ENCODE measurements at places on chromosomes 4 and X.

- no peak for DNase-seq
These were observed 8.0 kb upstream of the ANXA3 start for GRCh38 chr4:78543424-78544125.

DNA sequence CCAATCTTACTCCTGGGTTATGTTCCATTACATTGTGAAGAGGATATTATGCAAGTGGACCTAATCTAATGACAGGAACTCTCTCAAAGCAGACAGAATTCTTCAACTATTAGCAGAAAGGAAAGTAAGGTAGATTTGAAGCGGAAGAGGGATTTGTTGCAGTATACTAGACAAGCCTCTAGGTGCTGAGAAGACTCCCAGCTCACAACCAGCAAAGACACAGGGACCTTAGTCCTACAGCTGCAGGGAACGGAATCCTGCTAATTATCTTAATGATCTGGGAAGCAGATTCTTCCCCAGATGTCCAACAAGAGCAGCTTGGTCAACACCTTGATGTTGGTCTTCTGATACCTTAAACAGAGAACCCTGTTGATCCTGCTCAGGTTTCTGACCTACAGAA, 73.6 kb downstream of the STK32B start:
- no peak for DNase-seq

- no peak for DNase-seq
These were observed 24.4 kb upstream of the DYNLT3 start for GRCh38 chrX:37871626-37872302.

GRCh38 chr4:153433754-153434105, 32.4 kb upstream of the TMEM131L start:
- DNase-seq: no peak

DNA sequence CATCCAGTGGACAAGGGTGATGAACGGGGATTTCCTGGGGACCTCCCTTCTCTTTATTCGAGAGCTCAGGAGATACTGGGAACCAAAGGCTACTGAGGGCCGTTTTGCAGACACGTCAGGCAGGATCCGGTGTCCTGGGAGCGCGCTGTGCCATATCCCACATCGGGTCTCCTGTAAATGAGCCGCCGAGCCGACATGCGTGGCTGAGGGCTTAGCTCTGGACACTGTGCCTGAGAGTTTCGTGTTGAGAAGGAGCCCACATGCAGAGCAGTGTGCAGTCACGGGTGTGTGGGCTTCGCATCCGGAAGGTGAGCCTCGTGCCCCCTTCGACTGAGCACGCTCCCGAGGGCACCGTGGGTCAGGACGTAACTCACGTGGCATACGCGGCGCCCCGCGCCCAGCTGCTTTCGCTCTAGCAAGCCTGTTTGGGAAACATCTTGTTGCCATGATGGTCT, 28.5 kb upstream of the HGFAC start:
- no peak for DNase-seq

GRCh38 chr4:10461850-10462400, 4.7 kb upstream of the ZNF518B start:
- DNase-seq: no peak

DNA sequence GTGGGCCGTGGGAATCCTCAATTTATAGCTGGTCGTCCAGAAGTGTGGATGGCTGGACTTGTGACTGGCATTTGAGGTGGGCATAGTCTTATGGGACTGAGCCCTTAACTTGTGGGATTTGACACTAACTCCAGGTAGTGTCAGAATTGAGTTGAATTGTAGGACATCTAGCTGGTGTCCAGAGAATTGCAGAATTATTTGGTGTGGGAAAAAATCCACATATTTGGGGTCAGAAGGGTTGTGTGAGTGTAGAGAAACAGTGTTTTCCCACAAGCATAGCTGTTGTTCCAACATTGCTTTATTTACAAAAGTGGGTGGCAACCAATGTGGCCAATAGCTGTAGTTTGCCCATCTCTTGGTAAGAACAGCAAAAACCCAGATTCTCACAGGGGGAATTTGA, 91.3 kb downstream of the MOSPD2 start:
- DNase-seq: no peak

DNA sequence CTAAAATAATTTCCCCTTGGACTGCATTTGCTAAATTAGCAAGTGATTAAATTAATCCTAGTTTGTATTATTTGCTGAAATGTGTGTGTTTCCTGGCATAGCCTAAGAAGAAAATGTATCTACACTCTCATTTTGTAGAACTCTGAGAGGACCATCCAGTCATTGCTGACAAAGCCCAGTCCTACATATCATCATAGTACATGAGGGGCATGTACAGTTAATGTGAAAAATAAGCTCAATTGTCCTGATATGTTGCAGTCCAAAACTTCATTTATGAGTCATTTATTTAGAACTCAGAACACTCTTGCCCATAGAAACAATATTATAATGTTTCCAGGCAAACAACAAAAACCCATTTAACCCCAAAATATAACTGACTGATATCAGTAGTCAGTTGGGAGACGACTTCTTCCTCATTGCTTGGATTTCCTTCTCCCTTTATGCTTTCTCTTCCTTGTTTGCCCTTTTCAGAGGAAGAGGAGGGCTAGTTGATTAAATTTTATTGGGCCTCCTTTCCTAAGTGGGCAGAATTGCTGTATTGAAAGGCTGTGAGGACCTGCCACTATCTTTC, 26.9 kb upstream of the BBS12 start:
- DNase-seq: no peak

DNA sequence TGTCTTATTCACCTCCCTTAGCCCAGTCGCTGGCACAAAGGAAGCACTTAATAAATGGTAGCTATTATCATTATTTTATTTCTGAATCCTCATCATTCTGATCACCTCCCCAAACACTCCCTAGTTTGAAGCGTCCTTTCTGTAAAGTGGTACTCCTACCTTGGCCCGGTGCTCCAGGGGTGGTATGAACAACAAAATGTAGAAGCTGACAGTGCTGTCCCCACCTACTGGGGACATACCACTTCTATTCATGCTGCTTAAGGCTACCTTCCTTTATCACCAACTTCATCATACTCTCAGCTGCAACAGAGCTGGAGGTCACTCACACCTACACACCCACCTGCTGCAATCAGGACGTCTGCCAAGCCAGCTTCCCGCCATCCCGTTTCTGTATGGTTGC, 40.8 kb upstream of the APLN start:
- DNase-seq: no peak

GRCh38 chr4:41550308-41550707, 12.4 kb downstream of the LIMCH1 start:
- no peak for DNase-seq
